ENCODE measurements at places on chromosomes 4 and X. TPM values are rescaled to one million over a fixed set of nuclear protein-coding genes. Genes with fewer than 3 reads are reported as not detected.

CLDN22 gene
- not detected for total RNA-seq

SHISA3 gene
- total RNA-seq = 13.3 TPM

GATA1 gene
- total RNA-seq = not detected

CT45A2 gene
- not detected for total RNA-seq

PLRG1 gene
- 27.6 TPM for total RNA-seq

CXorf38 gene
- total RNA-seq = 12.2 TPM

GAB1 gene
- total RNA-seq = 63.9 TPM

PCDH18 gene
- total RNA-seq = 9.8 TPM

NCAPG gene
- 25.1 TPM for total RNA-seq

ATG4A gene
- 13.0 TPM for total RNA-seq

TXK gene
- 0.67 TPM for total RNA-seq

VCX gene
- total RNA-seq = not detected

- DNase-seq = no peak
Observed at GRCh38 chrX:66760651-66761050, 121.8 kb upstream of the EDA2R start.

DNA sequence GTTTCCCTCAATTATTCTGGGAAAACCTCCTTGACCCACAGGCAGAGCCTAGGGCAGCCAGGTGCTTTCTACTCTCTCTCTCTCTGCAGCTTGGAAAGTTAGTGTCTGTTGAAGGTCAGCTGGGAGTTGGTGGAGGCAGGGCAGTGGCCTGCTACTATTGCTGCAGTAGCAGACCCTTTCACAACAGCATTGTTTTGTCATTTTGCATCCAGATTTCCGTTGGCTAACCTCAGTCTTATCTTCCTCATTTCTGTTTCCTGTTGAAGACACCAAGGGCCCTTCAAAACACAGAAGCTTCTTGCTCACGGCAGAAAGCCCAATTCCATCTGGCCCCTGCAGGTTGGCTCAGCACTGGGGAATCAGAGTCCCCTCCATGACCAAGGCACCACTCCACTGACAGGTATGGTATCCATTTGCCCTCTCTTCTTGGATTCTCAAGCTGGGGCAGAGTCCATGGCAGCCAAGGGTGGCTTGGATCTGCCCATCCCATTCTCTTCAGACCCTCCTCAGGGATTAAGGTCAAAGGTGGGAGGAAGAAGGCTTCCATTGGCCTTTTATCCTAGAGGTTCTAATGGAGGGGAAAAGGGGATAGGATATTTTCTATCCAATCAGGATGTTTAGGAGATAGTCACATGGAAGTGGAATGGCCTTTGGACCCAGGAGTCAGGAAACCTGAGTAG lies 24.6 kb downstream of the VSIG4 start:
- peak; percentile 18 for DNase-seq

GRCh38 chr4:173192375-173193162 lies 24.0 kb downstream of the GALNT7 start:
- no peak for DNase-seq

- no peak for DNase-seq
Observed at GRCh38 chrX:132822634-132823012, 135.8 kb downstream of the HS6ST2 start.

GRCh38 chrX:68717663-68718442 lies 70.4 kb downstream of the STARD8 start:
- no peak for DNase-seq

- DNase-seq = peak; percentile 50
Observed at GRCh38 chrX:112687189-112687691, 7.5 kb upstream of the LHFPL1 start.

GRCh38 chr4:3267576-3268394 lies 18.8 kb downstream of the MSANTD1 start:
- DNase-seq = no peak

- DNase-seq = no peak
Observed at GRCh38 chrX:110359273-110359672, 625 bp downstream of the RTL9 start.

- DNase-seq = no peak
Observed at GRCh38 chr4:143641361-143641760, 59.1 kb downstream of the FREM3 start.

DNA sequence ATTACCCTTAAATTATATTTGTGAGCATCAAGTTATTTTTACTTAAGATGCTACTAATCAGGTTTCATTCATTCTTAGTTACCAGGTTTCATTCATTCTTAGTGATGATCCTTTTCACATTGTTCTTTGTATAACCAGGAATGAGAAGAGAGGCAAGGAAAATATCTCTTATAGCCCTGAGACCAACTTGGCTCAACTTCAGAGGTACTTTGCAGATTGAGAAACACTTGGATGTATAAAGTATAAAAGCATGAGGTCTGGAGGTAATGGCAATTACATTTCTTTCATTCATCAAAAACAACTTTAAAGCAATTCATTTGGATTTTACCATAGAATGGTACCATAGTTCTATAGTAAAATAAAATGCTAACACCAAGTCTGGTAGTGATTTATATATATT lies 231.0 kb downstream of the PRDM5 start:
- DNase-seq = peak; percentile 60

- no peak for DNase-seq
Observed at GRCh38 chrX:153769865-153770600, 6.0 kb downstream of the PLXNB3 start.

DNA sequence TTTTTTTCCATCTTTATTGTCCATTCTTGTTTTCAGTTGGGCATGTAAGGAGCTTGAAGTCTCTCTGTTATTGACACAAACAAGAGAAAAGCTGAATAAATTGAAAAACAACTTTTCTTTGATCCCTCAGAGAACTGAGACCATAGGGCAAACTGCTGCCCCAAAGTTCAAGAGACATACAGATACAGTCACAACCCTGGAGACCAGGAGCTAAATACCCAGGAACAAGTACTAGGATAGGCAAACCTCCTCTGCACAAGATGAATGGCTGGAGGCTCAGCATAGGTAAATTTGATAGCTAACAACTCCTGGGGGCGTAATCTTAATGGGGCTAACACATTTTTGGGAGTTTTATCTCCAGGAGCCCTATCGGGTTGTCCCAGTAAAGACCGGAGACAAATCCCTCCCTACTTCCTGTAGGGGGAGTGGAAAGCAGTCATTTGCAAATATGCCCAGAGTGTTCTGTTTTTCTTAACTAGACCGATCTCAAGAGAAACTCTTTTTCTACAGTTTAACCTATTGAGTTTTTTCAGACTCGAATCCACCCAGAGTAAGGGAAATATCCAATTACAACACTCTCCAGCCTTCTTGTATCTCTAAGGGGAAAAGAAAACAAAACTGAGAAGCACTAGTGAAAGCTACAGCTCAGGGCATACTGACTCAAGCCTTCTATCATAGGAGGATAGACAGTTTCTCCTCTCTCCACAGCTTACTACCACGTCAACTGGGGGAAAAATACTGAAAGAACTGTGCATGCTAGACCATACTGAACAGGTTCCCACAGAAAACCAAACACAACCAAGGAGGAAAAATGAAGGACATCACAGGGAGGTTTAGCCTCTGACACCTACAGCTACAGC lies 23.1 kb downstream of the MAGEA8 start:
- DNase-seq = no peak

GRCh38 chrX:55107911-55108310 lies 19.1 kb downstream of the PAGE2 start:
- no peak for DNase-seq

GRCh38 chr4:63232058-63232457 lies 1177.2 kb downstream of the TECRL start:
- no peak for DNase-seq

- no peak for DNase-seq
Observed at GRCh38 chr4:24836661-24837242, 41.4 kb downstream of the SOD3 start.

DNA sequence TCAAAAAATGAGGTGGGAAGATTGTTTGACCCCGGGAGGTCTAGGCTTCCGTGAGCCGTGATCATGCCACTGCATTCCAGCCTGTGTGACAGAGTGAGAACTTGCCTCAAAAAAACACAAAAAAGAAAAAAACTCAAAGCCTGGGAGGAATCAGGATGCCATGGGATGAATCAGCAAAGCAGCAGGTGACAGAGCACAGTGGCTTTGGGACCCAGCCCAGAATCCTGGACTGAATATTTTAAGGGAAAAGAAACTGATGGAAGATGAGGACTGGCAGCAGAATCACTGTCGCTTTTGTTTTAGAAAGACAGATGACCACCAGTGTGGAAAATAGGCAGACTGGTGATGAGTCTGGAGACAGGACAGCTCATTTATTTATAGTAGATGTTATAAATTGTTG lies 16.6 kb downstream of the S100G start:
- no peak for DNase-seq

Data from cardiac muscle cell (in vitro differentiated cells and primary cell).